Activated T-helper 17 cell treated with anti-CD3 and anti-CD28 coated beads, Interleukin-2, amount 50 U/mL, for 72 hours (primary cell): ENCODE measurements at places on chromosomes 5 and 9. TPM values are rescaled to one million over a fixed set of nuclear protein-coding genes. Genes with fewer than 3 reads are reported as not detected.

The CNTFR gene
- not detected for total RNA-seq

The SLC4A9 gene
- 0.26 TPM for total RNA-seq

The GAPT gene
- total RNA-seq, result not detected

The KIF4B gene
- not detected for total RNA-seq

The ARL14EPL gene
- not detected for total RNA-seq

The RICTOR gene
- total RNA-seq, result 84.8 TPM

The DDX4 gene
- not detected for total RNA-seq

The PCDHB16 gene
- total RNA-seq, result not detected

The FAM221B gene
- not detected for total RNA-seq

The COL5A1 gene
- 1.3 TPM for total RNA-seq

The GRIA1 gene
- total RNA-seq, result not detected

The FBN2 gene
- total RNA-seq, result not detected

The NOXA1 gene
- 0.58 TPM for total RNA-seq

The PSD2 gene
- not detected for total RNA-seq

The CLIC3 gene
- not detected for total RNA-seq

The SMAD5 gene
- 21.1 TPM for total RNA-seq

The ABCA1 gene
- 4.3 TPM for total RNA-seq

The PCAT7 gene
- total RNA-seq, result not detected

The COL27A1 gene
- total RNA-seq, result 7.8 TPM

The INSL6 gene
- total RNA-seq, result not detected

The BTNL8 gene
- 0.40 TPM for total RNA-seq

The ROR2 gene
- total RNA-seq, result 0.08 TPM

The CCNO gene
- not detected for total RNA-seq

The ADAMTS6 gene
- 1.4 TPM for total RNA-seq

The SNCAIP gene
- total RNA-seq, result not detected

The PCDHA9 gene
- total RNA-seq, result not detected

The GMCL2 gene
- total RNA-seq, result not detected

The GABRA1 gene
- total RNA-seq, result not detected

The ANKDD1B gene
- total RNA-seq, result 0.34 TPM

The FAM169A gene
- total RNA-seq, result 12.0 TPM

The HMMR gene
- total RNA-seq, result 79.8 TPM

The PNPLA7 gene
- total RNA-seq, result 2.9 TPM

The TMEM215 gene
- total RNA-seq, result not detected

The ACTBL2 gene
- not detected for total RNA-seq

The PCDHA12 gene
- not detected for total RNA-seq

The RNF183 gene
- total RNA-seq, result 10.9 TPM

The PCDHB2 gene
- total RNA-seq, result 0.24 TPM

The JAKMIP2 gene
- 4.3 TPM for total RNA-seq

The CCIN gene
- total RNA-seq, result not detected
